ENCODE measurements at places on chromosomes 13 and 19.
A peak's percentile ranks its signal among the peaks of the same experiment; 100 is the strongest.

GRCh38 chr19:6590258-6590826 is 608 bp downstream of the CD70 start:
- no peak for DNase-seq

DNA sequence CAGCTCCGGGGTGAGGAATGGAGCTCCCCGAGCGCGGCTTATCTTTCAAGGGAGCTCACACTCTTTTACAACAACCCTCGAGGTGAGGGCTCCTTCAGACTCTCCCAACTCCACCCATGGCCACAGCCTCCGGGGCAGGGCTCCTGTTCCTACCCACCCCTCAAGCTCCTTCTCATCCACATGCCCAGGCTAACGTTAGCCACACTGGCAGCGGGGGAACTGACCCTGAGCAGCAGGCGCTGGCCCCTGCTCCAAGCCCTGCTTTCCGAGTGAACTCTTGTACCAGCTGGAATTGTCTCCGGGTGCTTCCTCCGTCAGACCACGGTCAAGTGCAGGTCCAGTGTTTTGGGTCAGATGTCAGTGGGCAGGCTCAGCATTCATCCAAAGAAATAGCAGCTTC is 89.4 kb downstream of the ANKRD10 start:
- no peak for DNase-seq

DNA sequence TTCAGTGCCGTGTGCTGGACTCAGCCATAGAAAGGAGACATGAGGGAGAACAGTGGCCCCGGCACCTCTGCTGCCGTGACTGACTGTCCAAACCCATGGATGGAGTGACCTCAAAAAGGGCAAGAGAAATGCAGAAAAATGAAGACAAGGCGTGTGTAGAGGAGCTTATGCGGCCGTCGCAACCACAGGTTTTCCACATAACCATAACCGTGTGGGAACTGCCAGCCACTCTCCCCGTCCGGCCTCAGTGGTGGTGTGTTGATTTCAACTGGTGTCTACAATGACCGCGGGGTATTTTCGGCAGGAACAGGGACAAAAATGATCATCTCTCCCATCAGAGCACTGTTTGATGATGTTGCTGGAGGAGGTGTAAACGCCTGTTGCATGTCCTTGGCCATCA is 42.9 kb upstream of the F7 start:
- no peak for DNase-seq

DNA sequence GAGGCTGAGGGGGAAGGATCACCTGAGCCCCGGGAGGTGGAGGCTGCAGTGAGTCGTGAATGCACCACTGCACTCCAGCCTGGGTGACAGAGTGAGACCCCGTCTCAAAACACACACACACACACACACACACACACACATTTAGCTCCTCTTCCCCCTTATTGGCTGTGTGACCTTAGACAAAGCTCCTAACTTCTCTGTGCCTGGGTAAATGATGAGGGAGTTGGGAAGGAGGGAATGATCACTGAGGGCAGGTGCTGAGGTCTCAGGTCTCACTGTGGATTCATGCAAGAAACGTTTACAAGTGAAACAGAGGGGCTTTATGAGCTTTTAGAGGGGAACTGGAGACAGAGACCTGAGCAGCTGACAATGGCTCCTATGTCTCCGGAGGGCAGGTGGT is 16.9 kb upstream of the BCL3 start:
- no peak for DNase-seq

GRCh38 chr19:47512183-47512947 is 2.5 kb downstream of the NAPA start:
- DNase-seq, result no peak

DNA sequence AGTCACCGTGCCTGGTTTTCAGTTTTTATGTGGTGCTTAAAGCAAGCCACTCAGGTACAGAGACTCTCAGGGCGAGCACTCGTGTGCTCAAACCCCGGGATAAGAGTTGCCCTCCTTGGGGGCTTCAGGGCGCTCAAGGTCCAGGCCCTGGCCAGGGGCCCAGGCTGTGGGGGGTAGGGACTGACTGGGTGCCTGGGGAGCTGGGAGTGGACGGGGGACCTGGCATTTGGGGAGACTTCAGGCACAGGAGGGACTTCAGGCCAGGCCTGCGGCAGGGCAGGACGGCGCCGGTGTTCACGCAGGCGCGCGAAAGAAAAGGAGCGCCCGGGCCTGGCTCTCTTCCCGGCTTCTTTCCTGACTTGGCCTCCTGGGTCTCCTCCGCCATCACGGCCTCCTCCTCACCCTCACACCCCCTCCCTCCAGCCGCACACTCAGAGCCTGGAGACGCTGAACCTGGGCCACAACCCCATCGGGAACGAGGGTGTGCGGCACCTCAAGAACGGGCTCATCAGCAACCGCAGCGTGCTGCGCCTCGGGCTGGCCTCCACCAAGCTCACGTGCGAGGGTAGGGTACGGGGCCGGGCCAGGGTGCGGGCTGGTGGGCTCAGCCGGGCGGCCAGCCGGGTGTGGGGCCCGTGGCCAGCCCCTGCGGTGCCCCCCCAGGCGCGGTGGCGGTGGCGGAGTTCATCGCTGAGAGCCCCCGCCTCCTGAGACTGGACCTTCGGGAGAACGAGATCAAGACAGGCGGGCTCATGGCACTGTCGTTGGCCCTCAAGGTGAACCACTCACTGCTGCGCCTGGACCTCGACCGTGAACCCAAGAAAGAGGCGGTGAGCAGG is 16.1 kb downstream of the NKPD1 start:
- no peak for DNase-seq

DNA sequence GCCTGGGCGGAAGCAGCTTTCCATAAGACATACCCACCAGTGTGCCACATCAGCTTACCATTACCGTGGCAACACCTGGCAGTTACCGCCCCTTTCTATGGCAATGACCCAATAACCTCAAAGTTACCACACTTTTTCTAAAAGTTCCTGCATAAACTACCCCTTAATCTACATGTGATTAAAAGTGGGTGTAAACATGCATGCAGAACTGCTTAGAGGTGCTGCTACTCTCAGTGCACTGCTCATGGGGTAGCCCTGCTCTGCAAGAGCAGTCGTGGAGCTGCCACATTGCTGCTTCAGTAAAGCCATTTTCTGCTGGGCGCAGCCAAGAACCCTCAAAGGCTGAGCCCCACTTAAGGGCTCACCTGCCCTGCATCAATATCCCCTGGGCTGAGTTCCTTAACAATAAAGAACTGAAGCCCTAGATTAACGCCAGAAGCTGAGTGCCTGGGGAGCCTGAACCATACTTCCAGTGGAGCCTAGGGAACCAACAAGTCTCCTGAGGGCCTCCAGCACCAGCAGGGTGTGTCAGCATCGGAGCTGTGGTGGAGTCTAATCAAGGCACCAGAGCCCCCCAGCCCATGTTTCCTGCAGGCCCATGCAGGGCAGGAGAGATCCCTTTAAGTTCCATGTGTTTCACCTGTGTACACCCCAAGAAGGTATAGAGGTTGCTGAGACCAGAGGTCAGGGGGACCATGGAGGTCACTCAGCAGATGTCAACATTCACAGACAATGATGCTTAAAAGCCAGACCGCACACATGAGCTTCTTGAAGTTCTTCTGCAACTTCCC is 1198.1 kb downstream of the UQCRFS1 start:
- no peak for DNase-seq

- no peak for DNase-seq
These were observed 211.5 kb upstream of the MIR17HG start for GRCh38 chr13:91135968-91136367.

- no peak for DNase-seq
These were observed 15.9 kb downstream of the NHLRC3 start for GRCh38 chr13:39054112-39054511.

DNA sequence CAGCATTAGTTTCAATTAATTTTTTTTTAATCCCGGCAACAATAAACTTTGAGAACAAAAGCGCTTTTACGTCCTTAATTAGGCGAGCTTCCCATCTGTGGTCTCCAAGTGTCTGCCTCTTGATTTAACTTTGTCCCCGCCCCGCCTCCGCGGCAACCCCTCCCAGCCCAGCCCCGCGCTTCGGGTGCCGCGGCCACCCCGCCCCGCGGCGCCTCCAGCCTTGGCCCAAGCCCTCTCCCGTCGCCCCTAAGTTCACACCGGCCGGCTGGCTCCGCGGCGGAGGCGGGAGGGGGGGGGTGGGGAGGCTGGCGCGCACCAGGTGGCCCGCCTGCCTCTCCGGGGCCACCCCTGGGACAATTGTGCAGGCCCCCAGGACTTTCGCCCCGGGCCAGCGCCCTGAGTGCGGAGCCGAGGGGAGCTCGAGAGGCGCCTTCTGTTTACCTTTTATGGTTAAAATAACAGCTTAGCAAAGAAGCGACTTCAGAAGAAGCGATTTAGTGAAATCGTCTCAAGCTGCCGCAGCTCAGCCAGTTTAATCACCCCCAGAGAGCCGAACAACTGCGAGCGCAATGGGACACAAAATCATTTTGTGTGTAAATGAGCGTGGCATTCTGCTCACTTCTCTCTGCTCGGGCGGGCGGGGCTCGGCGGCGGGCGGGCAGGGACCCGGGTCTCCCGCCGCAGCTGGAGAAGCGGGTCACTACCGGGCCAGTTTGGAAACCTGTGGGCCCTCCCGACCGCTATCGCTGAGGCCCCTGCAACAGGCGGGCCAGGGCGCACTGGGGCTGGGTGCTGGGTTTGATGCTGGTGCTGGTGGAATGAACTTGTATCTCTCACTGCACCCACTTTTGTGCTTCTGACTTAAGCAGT is 1.4 kb downstream of the KCTD15 start:
- DNase-seq, result no peak

DNA sequence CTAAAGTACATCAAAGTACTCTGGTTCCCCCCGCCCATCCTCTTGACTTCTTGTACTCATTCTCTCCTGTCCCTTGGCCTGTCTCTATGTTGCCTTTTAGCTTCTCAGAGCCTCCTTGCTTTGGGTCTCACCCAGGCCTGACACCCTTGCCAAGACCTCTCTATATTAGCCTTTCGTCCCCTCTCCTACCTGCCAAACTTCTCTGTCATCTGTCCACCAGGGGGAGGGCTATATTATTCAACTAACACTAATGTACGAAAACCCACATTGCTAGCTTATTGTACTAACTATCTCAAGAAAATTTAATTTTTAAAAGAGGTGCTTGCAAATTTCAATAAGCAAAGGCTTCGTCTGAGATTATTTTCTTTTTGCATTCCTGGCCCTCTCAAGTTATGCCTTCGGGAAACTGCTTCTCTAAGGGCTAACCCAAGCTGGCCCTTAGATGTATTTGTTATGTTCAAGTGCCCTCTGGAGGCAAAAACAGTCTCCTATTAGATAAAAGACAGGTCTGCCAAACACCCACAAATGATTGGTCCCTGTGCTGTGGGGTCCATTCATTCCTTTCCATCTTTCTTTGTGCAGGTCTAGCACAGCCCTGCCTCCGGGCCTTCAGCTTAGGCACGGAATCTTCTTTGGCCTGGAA is 6.3 kb upstream of the MRPS31 start:
- DNase-seq, result peak; percentile 25

DNA sequence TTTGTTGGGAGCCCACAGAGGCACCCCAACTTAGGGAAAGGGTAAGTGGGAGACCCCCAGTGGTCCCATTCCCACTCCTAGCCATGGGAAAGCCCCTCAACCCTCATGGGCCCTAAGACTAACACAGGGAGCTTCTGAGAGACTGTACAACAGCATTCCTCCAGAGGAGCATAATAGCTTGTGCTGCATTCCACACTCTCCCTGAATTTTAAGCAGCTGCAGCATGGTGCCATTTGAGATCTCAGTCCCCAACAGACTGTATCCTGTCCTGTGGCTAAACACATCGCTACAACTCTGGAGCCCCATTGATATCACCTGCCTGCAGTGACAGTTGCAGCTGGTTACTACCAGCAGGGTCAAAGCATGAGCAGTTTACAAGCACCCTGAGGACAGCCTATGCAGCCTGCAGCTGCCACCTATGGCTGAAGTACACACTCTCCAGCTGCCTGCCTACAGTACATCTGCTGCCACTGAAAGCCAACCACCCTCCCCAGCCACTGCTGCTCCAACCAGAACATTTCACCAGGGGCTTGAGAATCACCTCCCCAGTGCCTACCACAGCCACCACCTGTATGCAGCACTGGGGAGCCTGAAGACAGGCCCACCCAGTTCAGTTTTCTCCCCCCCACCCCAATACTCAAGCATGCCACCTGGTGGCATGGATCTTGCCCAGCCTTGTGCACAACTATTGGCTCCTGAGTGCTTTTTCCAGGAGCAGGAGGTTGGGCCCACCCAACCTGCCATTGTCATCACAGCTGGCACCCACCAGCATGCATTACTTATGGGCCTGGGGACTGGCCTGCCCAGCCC is 557.3 kb downstream of the GPC5 start:
- no peak for DNase-seq

DNA sequence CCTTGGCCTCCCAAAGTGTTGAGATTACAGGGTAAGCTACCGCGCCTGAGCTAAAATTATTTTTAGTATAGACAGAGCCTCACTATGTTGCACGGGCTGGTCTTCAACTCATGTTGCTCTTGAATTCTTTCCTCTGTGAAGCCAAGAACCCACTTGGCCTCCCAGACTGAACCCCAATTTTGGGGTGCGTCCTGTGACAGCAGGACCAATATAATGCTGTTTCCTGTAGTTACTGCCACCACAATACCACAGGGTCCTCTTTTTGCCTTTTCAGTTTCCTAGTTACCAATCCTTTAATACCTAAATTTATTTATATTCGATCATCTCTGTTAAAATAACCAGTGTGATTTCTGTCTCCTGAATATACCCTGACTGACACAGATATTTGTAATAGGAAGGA is 32.9 kb downstream of the TSKS start:
- no peak for DNase-seq

DNA sequence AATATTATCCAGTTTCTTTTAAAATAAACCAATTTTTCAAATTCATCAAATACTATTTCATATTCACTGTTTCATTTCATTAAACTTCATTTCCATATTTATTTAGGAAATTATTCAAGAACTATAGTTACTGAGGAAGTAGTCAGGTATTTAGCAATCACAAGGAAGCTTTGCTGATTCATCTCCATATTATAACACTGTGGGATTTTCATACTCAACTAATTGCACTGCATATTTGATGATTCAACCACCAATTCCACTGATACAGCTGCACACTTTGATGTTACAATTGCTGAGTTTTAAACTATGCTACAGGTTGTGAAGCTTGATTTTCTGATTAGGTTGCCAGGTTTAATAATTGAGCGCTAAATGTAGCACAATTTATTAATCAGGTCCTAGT is 556.8 kb upstream of the SLITRK1 start:
- DNase-seq, result no peak

DNA sequence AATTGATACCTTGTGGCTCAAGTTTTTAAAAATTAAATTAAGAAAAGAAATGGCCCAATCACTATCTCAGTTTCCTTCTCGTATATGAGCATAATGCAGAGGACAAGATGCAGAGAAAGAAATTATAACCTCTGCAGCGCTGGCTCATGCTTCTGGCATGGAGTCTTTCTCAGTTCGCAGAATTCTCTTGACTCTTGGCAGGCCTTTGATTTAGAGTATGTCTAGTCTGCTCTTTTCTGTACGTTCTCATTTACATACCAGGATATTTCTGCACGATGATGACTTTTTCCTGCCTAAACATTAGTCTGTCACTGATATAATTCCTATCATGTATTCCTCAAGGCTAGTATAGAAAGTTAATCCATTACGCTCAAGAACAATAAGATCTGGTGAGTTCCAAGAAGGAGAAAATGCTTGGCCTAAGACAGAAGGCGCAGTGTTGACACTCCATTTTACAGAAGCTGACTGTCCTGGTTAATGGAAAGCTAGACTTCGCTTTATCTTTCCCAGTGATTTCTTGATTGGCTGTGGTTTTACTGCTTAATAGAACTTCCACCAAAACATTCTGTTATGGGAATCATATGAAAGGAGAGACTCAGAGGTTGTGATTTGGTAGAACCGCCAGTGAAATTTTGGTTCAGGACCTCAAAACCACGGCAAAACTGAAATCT is 1.7 kb upstream of the SMAD9 start:
- no peak for DNase-seq

GRCh38 chr13:67175836-67176459 is 54.2 kb downstream of the PCDH9 start:
- no peak for DNase-seq

- DNase-seq, result peak; percentile 58
These were observed 425.7 kb downstream of the KLF12 start for GRCh38 chr13:73708393-73708985.
